ENCODE measurements at places on chromosomes 4 and X.

DNA sequence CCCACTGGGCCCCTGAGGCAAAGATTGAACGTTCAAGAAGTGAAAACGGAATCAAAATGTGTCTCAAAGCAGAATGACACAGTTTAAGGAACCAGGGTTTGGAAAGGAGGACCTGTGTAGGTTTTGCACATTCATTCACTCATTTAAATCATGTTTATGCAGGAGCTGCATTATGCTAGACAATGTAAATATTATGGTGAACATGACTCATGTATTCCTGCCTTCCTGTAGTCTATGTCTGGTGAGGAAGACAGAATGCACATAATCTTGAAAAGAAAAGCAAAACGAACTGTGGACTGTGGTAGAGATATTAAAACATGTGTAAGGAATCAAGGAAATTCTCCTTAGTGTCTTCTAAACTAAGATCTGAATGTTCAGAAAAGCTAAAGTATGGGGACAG lies 311.8 kb upstream of the SMIM31 start:
- DNase-seq: no peak

DNA sequence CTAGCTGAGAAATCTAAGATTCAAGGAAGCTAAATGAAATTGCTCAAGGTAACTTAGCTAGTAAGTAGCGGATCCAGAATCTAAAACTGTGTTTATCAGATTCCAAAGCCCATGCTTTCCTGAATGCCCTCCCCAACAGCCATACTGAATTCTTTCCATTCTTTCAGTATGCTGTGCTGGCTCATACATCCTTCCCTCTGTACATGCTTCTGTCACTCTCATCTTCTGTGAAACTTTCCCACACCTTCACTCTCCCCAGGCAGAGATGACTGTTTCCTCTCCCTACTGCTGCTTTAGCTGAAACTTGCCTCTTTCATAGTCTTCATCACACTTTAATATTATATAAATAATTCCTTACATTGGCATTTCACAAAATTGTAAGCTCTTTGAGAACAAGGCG lies 39.3 kb upstream of the SMARCAD1 start:
- DNase-seq: no peak

DNA sequence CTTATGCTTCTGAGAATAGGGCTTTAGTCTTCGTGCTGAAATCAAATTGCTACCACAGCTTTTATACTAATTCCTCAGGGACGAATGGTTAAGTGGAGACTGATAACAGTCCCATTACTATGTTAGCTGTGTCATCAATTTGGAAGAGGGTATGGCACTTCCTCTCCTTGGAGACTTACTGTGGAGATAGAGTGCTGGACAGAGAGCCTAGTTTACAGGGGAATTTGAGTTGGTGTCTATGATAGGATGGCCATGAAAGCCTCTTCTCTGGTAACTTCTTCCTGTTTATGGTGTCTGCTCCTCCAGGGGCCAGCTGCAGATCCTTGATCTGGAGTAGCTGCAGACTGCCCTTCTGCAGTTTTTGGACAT lies 167.7 kb downstream of the ZNF518B start:
- no peak for DNase-seq

- DNase-seq: no peak
Measured at GRCh38 chr4:91058345-91058744, 931.2 kb downstream of the CCSER1 start.

DNA sequence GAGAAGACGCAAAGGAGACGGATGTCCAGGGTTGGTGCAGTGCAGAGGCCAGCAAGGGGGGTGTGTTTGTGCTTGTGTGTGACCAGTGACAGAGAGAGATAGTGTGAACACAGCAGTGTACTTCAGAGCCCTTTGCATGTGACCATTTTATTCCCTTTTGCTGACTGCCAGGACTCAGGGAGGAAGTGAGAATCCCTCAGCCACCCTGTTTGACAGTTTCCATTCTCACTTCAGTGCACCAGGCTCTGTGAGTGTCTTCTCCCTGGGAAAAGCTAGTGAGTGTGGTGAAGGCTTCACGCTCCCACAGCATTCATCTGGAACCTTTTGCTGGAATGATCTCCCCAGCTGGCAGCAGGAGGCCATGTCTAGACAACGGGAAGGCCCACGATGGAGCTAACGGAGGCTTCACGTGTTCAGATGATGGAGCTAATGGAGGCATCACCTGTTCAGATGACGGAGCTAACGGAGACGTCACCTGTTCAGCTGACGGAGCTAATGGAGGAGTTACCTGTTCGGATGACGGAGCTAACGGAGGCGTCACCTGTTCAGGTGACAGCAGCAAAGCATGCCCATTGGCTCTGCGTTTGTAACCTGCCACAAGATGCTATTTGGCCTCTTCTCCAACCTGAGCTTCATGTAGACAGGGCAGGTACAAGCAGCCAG lies 195.4 kb downstream of the AFAP1 start:
- DNase-seq: no peak

DNA sequence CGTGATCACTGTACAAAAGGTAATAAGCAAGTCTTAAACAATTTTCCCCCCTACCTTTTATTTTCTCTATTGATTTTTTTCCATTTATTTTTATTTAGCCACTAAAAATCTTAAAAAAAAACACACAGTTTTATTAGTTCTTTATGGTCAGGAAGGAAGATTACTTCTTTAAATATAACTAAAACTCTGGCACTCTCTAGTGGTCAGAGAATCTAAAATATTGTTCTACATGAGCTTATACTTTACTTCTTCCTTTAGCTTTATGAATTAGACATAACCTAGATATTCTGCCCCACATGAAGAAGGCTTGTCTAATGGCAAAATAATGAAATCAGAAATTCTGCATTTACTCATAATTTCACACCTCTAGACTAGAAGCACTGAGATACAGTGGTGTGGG lies 135.2 kb downstream of the PDE5A start:
- no peak for DNase-seq

DNA sequence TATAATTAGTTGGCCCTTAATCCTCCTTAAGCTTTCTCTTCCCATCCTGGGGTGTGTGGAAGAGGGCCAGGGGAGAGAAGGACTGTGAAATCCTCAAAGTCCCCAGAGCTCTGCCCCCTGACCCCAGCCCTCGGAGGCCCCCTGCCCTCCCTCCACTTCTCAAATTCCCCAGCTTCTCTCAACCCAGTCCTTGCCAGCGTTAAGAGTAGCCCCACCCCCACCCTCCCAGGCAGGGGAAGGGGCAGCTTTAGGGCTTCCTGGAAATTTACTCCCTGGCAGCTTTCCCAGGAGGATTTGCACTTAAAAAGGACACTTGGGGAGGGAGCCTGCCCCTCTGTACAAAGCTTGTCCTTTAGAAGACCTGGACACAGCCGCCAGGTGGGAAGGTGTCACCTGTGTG lies 11.8 kb upstream of the CD40LG start:
- no peak for DNase-seq

DNA sequence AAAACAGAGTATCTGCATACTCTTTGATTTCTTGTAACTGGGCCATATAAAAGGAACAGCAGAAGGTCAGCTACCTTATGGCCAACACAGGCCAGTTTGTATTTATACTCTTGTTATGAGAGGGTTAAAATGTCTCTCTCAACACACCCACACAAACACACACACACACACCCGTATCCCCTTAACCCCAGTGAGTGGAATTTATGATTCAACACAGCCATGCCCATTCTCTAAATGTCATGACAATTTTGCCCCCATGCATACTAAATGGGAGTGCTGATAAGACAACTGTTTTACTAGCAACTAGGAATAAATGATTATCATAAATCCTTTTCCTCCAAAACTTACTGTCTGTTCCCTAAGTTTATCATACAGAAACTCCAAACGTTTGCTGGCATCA lies 22.1 kb upstream of the SCD5 start:
- no peak for DNase-seq

GRCh38 chr4:110742143-110742542 lies 119.3 kb upstream of the PITX2 start:
- no peak for DNase-seq

DNA sequence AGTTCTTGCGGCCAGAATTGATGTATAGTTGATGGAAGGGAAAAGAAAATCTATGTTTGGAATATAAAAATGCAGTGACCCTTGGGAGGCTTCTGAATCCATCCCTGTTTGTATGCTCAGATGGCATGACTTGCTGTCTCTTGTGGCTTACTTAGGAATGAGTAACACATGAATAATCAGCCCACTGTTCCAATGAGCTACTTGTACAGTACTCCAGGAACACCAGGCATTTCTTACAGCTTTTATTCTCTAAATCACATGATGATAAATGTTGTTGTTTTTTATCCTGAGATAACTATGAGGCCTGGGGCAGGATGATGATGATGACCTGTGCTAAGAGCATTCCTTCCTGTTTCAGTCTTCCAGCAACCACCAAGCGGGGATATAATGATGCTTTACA lies 18.9 kb downstream of the TMPRSS11E start:
- no peak for DNase-seq

DNA sequence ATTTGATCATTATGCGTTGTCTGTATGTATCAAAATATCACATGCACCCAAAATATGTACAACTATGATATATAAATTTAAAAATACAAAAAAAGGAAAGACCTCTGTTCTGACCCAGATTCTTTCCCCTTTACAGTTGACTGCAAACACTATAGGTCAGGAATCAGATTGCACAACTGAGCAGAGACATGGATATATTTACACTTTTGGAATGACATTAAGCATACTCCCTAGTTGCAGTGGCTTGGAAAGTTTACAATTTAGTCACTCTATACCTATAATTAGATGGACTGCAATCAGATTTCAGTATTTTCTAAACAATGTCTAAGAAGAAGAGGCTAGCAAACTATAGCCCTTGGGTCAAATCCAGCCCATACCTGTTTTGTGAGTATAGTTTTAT lies 98.5 kb upstream of the INPP4B start:
- no peak for DNase-seq

- no peak for DNase-seq
Measured at GRCh38 chr4:13728761-13729160, 101.2 kb upstream of the BOD1L1 start.

- no peak for DNase-seq
Measured at GRCh38 chr4:87938746-87939145, 36.8 kb upstream of the SPP1 start.

DNA sequence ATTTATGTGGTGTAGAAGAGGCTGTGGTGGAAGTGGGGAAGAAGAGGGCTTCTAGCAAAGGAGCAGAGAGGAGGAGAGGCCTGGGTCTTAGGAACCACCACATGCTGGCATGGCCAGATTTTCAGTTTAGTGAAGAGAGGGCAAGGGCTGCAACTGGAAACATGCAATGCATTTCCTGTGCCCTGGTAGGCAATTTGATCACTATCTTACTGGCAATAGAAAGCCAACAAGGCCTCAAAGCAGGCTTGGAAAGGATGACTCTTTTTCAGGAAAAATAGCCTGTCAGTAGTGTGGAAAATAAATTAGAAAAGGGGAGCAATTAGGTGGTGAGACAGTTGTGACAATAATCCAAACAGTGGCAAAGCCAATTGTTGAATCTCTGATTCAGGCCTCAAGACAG lies 501.9 kb upstream of the ZFP42 start:
- DNase-seq: no peak

DNA sequence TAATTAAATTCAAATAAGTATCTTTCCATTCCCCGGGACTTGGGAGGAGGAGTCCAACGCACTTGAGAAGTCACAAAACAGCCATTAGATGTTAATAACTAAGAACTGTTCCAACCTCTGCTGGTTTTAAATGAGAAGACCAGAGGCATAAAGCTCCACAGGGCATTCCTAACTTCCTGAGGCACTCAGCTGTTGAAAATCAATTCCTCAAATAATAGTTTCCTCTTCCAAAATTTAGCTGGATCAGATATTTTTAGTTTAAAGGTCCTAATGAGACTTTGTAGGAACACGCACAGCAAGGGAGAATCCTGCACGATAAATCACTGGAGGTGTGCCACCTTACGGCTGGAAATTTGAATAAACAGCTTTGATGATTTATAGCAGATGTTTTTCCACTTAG lies 504.3 kb upstream of the ZFP42 start:
- DNase-seq: no peak

DNA sequence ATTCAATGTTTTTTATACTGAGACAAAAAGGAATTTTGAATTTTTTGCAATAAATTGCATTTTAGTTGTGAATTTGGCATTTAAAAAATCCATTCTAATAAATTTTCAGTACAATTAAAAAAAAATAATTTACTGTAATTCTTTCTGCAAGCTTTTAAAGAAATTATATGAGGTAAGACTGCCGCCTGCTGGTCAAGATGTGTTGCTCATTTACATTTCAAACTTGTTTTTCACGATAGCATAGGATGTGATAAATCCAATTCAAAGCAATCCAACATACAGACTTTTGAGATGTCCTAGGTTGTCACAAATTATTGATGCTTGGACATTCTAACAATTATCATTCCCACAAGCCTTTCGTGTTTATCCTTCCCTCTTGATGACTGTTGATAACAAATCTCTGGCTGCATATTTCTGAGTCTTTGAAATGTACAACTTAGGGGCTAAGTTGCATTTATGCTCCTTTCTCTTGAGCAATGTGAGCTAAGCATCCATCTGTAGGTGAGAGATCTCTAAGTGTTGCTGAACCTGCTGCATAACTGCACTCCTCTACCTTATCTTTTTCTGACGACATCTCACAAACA lies 21.7 kb upstream of the MFAP3L start:
- no peak for DNase-seq

DNA sequence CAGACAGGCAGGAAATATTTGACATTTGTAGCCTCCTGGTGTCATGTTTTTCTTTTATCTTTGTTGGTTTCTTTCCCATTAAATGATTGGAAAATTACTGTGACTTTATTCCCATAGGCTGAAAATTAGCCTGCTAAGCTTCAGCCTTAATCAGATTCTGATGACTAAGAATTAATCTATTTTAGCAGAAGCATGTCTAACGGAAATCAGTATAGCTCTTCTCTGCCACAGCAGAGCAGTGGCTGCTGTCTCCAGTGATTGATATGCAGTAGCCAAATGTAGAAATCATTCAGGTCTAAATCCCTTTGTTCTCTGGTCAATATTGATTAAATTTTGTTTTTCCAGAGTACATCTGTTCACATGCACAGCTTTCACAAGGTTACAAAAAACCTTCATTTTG lies 199.3 kb downstream of the GC start:
- DNase-seq: no peak

DNA sequence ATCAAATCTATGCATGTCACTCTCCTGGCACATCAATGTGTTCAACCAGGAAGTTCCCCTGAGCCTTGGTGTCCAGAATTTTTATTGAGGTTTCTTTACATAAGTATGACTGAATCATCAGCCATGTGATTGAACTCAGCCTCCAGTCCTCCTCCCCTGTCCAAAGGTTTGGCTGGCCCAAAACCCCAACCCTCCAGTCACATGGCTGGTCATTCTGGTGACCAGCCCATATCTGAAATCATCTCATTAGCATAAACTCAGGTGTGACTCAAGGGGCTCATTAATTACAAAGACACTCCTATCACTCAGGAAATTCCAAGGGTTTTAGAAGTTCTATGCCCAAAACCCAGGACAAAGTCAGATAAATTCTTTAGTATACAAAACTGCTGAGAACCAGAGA lies 20.6 kb upstream of the SUPT20HL2 start:
- DNase-seq: no peak

DNA sequence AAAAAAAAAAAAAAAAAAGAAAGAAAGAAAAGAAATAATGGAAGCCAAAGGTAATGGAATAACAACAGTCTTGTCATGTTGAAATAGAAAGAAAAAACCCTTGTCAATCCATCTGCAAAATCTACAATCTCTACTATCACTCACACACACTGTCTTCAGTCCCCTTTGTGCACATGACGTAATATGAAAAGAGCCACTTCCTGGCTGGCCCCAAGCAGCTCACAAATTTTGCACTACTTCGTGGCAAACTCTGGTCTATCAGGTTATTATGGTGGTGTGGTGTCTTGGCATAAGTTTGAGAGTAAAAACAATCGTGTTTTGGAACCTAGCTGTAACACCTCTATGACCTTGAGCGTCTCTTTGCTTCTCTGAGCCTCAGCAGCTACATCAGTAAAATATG lies 8.3 kb upstream of the AFAP1 start:
- DNase-seq: no peak

Data from HuH-7.5 (cell line).